ENCODE measurements at places on chromosomes 1 and 21.

DNA sequence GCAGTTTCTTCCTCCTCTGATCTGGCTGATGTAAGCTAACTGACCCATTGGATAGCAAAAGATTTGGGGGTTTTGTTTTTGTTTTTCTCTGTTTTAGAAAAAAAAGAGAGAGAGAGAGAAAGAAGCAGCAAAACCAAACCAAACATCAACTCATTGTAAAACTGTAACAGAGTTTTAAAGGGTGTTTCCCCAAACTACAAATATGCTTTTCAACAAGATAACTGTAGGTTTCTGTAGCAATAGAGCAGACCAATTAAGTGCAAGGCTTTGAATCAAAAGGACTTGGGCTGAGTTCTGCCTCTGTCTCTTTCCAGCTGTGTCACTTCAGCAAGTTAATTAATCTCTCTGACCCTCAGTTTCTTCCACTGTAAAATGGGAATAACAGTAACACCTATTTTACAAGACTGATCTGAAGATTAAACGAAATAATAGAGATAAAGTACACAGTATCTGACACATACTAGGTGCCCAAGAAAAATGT, 44.5 kb downstream of the RRAGC start:
- no peak for DNase-seq

- no peak for DNase-seq
Measured at GRCh38 chr1:59477286-59477685, 180.4 kb downstream of the FGGY start.

DNA sequence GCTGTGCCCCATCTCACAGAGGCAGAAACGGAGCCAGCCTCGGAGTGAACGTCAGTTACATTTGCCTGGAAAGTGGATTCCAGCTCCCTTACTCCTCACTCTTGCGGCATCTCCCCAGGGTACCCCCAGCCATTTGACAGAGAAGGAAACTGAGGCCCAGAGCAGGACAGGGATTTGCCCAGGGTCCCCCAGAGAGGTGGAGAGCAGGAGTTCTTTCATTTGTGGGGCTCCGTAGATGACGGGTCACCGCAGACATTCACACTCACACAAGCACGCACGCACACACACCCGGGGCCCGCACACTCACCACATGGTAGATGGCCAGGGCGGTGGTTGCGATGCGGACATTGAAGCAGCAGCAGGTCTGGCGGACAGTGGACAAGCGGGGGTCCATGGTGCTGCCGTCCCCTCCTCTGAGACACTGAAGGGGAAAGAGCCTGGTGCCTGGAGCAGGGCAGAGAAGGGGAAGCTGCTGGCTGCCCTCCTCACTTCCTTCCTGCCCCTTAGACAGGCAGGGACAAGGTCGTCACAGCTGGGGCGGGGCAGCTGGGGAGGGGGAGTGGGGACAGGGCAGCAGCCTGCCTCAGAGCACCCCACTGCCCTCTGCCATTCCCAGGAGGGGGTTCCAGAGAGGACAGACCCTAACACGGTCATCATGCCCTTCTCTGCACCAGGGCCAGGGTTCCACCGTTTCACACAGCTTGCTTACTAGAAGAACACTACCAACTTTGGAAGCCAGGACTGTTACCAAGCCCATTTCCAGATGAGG, at the start of gene LAPTM5:
TSS of gene LAPTM5 (minus strand) at position 423 of the 769 bp plus-strand sequence. CDS start at position 394, 29 bp downstream.
- no peak for DNase-seq

DNA sequence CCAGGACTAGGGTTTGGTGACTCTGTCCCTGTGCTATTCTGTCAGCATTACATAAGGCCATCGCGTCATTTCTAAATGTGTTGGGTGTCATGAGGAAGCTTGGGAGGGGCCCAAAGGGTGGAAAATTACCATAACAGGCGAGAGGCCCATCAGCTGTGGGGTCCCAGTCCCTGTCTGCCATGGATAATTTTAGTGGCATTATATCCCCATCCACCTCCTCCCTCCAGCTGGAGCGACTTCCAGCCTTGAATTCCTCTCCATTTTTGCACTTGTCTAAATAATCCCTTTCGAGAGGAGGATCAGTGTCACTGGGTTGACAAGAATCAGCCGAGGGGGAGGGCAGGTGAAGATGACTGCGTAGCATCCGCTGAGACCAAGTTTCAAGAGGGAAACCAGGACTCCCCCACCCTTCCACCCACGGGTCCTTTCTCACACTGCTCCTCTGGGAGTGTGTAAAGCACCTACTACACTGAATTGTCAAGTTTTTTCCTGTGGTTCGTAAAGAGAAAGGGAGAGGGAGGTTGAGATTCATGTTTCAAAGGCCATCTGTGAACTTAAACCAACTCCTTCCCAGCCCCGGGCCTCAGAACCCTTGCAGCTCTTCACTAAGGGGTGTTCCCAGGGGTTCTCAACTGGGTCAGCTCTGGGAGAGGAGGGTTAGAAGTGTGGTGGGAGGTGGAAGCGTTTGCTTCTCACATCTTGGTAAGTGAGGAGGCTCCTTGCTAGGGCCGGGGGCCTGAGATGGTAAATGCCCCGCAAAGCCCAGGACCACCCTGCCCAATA, 29.2 kb downstream of the VASH2 start:
- no peak for DNase-seq

GRCh38 chr21:38875694-38876492, 70.2 kb downstream of the ETS2 start:
- no peak for DNase-seq

Data from NCI-H1417 treated with DMSO at 0.1 percent for 48 hours (cell line).